ENCODE measurements at places on chromosomes 1 and 21. TPM values are rescaled to one million over a fixed set of nuclear protein-coding genes. Genes with fewer than 3 reads are reported as not detected.

DNA sequence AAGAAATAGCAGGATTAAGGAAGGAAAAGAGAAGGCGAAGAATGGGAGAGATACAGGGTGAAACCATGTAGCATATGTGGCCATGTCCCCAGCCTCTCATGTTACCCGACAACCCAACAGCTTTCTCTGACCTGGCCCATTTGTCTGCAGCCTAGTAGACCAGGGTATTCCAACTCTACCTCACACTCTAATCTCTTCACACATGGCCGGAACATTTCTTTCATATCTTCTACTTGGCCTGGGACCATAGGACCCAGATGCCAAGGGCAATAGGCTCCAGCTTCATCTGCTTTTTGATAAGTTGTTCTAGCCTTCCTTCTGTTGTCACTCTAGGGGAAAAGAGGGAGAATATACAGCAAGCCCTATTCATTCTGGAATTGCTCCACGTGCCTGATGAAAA is 95.0 kb upstream of the DPT start:
- no peak for DNase-seq

GRCh38 chr1:230905733-230906132 is 37.4 kb upstream of the C1orf198 start:
- DNase-seq: peak; percentile 86

DNA sequence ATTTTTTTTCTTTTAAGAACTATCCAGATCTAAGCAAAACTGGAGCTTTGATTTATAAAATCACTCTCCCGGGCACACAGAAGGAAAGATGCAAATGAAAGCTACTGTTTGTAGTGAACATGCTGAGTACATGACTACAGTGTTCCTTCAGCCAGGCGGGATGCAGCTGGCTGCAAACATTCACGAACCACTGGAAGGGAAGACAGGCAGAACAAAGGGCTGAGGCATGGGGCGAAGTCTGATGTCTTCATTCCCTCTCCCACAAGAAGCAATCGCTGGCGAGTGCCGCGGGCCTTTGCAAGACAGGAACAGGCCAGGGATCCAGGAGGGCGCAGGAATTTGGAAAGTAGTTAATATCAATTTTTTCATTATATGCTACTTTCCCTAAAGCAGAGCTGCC is 257.9 kb upstream of the AJAP1 start:
- DNase-seq: no peak

The FCMR gene
- total RNA-seq: not detected

DNA sequence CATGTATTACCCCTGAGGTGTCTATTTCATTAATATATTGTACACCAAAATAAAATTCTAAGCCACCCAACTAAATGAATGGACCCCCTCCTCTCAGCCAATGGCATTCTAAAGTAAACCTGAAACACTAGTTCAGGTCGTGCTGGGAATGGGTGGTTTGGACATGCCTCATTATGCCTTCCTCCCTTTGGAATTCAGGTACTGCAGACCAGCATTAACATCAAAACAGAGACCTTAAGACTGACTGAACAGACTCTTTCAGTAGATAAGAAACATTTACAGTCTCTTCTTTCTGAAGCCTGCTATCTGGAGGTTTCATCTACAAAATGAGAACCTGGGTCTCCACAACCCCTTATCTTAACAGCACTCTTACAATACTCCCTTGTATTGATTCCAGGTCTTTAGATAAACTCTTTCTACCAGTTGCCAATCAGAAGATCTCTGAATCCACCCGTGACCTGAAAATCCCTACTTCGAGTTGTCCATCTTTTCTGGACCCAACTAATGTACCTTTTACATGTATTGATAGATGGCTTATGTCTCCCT is 93.6 kb downstream of the PKN2 start:
- no peak for DNase-seq

- peak; percentile 3 for DNase-seq
These were observed 102.1 kb downstream of the S1PR1 start for GRCh38 chr1:101338714-101339430.

DNA sequence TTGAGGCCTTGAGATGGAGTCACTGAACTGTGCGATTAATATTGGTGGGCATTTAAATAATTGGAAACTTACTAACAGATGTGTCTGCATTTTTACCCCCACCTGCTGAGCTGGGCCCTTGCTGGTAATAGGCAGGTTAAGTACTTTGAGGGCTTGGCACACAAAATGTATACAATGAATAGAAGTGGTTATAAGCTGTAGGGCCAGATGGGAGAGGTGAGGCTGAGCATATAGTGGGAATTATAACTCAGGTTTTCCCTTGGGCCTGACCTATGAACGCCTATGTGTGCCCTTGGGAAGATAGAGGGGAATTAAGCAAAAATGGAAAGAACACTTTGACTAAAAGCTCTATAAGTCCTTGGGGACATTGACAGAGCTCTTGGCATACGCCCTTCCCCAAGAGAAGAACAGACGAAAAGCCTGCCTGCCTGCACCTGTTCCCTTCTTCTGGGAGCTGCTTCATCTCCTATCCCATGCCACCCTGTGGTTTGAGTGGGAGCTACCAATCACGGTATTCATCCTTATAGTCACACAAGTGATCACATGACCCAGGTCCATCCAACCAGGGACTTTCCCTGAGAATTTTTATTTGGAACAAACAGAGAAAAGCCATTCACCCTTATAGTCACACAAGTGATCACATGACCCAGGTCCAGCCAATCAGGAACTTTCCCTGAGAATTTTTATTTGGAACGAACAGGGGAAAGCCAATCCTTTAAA is 260.7 kb upstream of the CSF3R start:
- no peak for DNase-seq

- DNase-seq: peak; percentile 66
These were observed 1.2 kb downstream of the RGL1 start for GRCh38 chr1:183806125-183806524.

DNA sequence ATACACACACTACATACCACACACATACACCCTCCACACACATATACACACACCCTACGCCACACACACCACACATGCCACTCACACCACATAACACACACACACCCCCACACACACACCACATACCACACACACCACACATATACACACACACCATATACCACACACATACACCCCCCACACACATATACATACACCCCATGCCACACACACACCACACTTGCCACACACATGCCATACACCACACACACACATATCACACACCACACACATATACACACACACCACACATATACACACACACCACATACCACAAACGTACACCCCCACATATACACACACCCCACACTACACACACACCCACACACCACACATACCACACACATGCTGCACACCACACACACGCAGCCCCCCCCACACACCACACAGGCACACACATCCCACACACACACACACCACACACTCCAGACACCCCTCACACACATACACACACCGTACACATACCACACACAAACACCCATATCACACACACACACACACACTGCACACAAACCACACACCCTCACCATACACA is 76.7 kb upstream of the TMPRSS2 start:
- no peak for DNase-seq

GRCh38 chr1:105608713-105609112 is 1447.8 kb upstream of the PRMT6 start:
- peak; percentile 2 for DNase-seq

DNA sequence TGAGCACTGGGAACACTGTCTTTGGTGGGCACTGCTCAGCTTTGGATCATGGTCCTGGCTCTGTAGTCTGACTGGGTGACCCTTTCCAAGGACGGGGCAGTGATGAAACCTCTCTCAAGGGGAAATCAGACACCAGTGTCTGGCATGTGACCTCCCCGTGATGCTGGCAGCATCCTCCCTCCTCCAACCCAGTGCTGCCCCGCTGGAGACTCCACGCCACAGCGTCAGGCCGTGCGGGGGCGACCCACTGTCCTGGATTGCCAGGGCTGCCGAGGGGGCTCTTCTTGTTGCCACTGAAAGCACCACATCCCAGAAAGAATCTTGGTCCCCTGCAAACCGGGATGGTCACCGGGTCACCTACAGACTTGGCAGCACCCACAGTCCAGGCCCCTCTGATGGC is 146.4 kb upstream of the ARHGEF16 start:
- DNase-seq: no peak

The IGSF3 gene
- not detected for total RNA-seq

GRCh38 chr1:167463875-167464575 is 54.3 kb downstream of the CD247 start:
- DNase-seq: no peak

DNA sequence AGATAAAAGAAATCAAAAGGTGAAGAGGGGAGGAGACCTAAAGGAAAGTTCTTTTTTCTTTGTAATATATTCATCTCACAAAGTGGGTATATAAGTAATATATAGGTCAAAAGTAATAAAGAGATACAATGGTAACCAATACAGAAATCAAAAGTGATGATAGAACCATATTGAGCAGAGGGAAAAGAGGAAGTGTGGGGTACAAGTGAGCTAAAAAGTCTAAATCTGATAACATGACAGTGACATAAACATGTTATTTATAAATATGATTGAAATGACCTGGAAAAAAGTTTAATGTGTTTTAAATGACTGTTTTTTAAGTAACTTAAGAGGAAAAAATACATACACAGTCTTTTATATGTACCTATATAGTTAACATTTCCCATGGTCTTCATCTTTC is 70.5 kb downstream of the MRPL39 start:
- no peak for DNase-seq

- DNase-seq: no peak
These were observed 132.9 kb downstream of the SYF2 start for GRCh38 chr1:25099343-25099951.

The MRAP gene
- not detected for total RNA-seq

GRCh38 chr1:91745640-91746373 is 140.1 kb downstream of the TGFBR3 start:
- DNase-seq: no peak

DNA sequence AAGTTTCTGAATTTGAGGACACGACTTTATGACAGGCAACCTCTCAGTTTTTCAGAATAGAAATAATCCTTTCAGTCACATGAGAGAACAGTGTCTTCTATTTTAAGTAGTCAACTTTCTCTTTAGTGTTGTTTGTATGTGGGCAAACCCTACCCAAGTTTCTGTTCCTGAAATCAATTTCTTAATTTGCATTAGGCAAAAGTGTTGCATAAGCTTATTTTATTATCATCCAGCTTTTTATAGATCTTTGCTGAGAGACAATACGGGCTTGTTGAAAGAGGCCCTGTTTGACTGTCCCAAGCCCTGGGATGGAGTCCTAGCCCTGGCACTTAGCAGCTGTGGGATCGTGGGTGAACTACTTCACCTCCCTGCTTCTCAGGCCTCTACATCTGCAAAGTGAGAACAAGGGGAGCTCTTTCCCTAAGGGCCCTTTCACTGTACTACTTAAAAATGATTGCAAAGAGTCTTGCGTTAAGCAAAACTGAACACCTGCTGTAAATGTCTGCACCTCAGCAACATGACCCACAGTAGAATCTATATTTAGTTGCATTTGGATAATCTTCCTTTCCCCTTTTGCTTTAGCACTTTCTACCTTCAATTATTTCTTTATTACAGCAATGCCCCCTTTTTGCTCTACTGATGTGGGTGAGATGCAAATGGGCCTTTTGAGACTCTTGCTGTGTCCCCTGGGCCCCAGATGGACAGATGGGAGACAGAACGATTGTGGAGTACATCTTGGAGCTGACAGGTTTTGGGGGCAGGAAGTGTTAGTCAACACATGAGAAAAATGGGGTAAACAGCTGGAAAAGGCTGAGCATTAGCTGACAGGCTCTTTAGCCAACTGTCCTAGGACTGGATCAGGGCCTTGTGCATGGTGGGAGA is 41.0 kb upstream of the SCAF4 start:
- DNase-seq: no peak

DNA sequence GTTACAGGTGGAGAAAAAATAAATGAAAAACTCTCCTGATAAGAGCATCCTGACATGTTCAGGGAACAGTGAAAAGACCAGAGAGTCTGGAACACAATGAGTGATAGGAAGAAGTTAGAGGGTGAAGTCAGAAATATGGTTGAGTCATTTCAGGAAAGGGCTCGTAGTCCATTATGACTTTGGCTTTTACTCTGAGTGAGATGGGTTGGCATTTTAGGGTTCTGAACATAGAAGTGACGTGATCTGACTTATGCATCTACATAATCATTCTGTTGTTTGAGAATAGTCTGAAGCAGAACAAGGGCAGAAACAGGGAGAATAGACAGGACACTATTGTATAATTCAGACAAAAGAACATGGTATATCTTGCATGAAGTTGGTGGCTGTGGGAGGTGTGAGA is 5.8 kb downstream of the HMCN1 start:
- no peak for DNase-seq

The TMEM125 gene
- total RNA-seq: not detected

GRCh38 chr1:60942291-60942690 is 140.1 kb upstream of the NFIA start:
- DNase-seq: no peak

GRCh38 chr1:57307392-57308170 is 116.3 kb downstream of the DAB1 start:
- DNase-seq: no peak

DNA sequence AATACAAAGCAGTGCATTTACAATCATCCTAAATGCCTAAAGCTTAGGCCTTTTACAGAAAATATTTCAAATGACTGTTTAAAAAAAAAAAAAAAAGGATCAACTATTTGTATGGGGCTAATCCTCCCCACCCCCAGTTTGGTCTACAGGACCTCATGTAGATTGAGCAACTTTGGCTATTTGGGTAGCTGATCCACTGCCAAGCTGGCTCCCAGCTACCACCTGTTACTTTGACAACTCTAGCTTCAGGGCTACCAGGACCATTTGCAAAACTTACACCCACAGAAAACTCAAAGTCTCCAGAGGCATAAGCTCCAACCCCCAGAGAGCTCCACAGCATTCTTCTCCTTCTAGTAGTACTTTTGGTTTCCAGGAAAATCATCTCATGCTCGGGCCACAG is 29.4 kb downstream of the JAK1 start:
- peak; percentile 64 for DNase-seq

The CDK11B gene
- 10.5 TPM for total RNA-seq

- peak; percentile 18 for DNase-seq
These were observed 88.5 kb downstream of the TTLL7 start for GRCh38 chr1:83910461-83910860.

GRCh38 chr1:232533328-232533727 is 96.6 kb downstream of the SIPA1L2 start:
- DNase-seq: no peak

GRCh38 chr21:45551783-45552695 is 9.8 kb upstream of the SLC19A1 start:
- DNase-seq: no peak

DNA sequence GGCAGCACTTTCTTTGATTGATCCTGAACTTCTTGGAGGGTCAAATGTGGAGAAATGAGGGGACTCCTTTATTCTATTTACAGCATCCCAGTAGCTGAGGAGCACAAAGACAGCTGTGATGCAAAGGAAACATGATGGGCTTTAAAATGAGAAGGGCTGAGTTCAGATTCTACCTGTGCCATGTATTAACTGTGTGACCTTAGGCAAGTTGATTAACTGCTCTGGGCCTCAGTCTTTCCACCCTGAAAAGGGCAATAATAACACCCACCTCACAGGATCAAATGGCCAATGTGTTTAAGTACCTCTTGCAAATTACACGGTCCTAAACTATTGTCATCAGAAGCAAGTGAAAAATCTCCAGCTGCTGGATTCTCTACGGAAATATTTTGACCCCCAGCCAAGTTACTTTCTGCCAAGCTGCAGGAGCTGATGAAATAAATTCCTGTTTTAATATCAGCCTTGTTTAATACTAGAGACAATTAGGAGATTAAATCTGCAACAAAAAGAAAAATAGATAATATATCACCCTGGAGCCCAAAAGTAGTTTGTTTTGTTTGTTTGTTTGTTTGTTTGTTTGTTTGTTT is 15.7 kb downstream of the TMEM81 start:
- DNase-seq: peak; percentile 76

- DNase-seq: no peak
These were observed 32.2 kb upstream of the CR1L start for GRCh38 chr1:207612762-207613161.

Measured in fibroblast of the aortic adventitia (primary cell).